ENCODE measurements at places on chromosomes 2 and 18.
A peak's percentile ranks its signal among the peaks of the same experiment; 100 is the strongest.

GRCh38 chr2:113966171-113966570, 76.3 kb downstream of the ACTR3 start:
- no peak for DNase-seq

DNA sequence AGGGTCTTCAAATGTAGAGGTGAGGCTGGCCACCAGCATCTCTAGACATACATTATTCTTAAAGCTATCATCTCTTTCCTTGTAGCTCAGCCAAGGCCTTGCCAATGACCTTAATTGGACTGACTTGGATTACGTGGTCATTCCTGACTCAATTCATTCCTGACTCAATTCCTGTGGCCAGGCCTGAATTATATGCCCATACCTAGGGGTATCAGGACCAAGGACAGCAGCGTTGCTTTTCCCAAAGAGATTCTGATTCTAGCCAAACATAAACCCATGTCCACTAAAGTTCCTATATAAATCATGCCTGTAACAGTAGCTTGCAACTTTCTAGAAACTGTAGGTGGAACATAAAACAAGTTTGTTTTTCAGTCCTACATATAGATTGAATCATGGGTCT, 231.7 kb downstream of the ARL6IP6 start:
- no peak for DNase-seq

- DNase-seq, result no peak
Observed at GRCh38 chr2:228819701-228820100, 451.4 kb downstream of the PID1 start.

DNA sequence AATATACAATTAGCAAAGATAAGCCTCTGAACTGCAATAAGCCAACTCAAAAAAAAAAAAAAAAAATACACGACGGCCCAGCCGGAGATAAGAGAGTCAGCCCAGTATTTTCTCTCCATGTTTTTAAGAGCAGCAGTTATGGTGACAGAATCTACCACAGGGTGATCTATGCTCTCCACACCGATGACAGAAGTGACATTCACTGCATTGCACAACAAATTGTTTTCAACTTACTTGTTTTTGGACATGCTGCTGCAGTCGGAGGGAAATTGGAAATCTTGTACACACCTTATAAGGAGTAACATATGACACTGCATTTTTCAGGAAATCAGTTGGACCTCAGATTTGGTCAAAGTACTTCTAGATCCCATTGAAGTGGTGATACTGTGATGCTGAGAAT, 23.3 kb upstream of the APOB start:
- DNase-seq, result no peak

GRCh38 chr2:169824373-169825333, at the start of gene METTL5:
TSS of gene METTL5 (minus strand) at chr2:169824905. CDS start at chr2:169824597, 308 bp downstream.
- peak; percentile 72 for DNase-seq

DNA sequence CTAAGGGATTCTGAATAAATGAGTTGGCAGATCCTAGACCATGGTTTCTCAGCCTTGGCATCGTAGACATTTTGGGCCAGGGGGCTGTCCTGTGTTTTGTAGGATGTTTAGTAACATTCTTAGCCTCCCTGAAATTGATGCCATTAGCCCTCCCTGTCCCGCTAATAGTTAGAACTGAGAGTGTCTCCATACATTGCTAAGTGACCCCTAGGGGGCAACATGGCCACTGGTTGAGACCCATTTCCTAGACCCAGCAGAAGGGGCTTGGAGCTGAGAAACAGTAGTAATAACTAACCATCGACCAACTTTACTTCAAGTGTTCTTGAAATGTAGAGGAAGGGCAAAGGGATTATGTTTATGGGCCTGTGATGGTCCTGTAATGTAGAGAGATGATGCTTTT, 40.8 kb downstream of the KCMF1 start:
- no peak for DNase-seq

GRCh38 chr18:34965108-34965507, 76.1 kb upstream of the MAPRE2 start:
- DNase-seq, result no peak

DNA sequence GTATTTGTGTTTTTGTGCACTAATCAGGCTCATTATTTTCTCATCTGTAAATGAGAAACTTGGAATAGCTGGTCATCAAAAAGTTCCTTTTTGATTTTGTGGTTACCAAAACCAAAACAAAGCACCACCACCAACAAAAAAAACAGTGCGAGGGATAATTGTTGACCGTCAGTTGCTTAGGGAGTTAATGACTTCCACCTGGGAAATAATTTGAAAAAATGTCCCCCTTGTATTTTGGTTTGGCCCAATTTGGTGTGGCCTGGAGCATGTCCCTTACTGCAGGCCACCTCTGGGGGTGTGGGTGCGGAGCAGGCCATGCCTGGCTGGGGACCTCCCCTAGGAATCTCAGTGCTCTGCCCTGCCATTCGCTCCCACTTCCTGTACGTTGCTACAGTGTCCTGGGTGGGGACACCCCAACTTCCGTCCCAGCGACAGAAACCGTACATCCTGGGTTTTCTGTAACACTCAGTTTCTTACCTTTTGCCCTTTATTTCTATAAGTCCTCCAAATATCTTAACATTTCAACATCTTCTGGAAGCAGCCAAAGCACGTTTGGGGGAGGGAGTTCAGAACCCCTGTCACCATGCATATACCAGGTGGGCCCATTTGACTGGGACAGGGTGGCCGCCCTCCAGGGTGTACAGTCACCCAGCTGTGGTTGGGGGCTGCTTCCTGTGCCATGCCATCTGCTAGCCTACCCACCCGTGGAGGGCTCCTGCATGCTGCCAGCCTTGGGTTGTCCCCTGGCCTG, 31.3 kb downstream of the NCK2 start:
- DNase-seq, result no peak

DNA sequence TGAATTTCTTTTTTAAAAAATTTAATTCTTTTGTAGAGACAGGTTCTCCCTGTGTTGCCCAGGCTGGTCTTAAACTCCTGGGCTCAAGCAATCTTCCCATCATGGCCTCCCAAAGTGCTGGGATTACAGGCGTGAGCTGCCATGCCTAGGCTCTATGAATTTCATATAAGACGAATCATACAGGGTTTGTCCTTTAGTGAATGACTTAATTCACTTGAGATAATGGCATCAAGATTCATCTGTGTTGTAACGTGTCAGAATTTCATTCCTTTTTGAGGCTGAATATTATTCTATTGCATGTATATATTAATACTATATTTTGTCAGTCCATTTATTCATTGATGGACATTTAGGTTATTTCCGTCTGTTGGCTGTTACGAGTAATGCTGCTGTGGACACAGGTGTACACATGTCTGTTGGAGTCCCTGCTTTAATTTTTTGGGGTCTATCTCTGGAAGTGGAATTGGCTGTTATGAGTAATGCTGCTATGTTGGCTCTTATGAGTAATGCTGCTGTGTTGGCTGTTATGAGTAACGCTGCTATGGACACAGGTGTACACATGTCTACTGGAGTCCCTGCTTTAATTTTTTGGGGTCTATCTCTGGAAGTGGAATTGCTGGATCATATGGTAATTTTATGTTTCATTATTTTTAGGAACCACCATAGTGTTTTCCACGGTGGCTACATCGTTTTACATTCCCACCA, 210.6 kb downstream of the CAMKMT start:
- no peak for DNase-seq

DNA sequence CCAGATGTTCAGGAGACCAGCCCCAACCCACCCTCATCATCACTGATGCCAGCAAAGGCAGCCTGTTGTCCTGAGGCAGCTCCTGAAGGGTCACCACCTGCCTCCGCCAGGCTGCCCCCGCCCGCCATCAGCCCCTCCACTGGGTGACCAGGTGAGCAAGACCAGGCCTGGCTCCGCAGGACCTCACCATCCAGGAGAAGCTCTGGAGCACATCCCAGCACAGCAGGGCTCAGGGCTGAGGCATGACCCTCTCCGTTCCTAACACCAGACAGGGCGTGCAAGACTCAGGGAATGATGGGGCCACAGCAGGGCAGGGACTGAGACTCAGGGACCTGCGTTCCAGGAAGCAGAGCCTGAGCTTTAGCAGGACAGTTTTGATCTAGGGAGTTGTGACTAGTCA, 218.8 kb upstream of the RAB6C start:
- no peak for DNase-seq

- no peak for DNase-seq
Observed at GRCh38 chr2:58514252-58514651, 273.1 kb upstream of the FANCL start.

DNA sequence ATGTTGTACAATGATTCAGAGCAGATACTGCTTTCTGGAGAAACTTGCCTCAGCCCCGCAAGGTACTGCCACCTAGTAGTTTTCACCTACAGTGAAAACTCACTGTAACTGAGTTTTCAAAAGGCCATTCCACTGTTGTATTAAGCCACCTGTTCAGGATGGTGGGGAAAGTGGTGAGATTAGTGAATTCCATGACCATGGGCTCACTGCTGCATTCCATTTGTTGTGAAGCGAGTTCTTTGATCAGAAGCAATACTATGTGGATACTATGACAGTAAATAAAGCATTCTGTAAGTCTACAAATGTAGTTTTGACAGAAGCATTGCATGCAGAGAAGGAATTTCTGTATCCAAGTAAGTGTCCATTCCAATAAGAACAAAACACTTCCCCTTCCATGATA, 113.6 kb downstream of the LAMA3 start:
- DNase-seq, result no peak

- DNase-seq, result no peak
Observed at GRCh38 chr2:179532863-179533278, 268.2 kb upstream of the SESTD1 start.

DNA sequence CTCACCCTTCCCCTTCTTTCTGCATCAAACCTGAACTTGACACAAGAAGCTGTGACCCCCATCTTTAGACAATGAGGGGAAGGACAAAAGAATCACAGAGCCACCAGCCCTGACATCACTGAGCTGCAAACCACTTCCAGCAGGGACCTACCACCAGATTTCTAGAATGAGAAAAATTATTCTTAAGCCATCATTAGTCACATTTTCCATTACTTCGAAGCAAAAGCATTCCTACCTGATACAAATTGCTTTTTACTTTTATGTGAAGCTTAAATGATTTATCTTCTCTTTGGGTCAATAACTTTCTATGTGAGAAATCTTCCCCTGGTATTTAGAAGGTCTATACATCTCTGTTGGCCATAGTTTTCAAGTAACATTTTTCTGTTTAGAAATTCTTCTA, 134.8 kb downstream of the TCF4 start:
- no peak for DNase-seq

GRCh38 chr2:210899131-210899530, 342.7 kb downstream of the CPS1 start:
- DNase-seq, result no peak

GRCh38 chr2:3450385-3451010, 68.8 kb downstream of the ADI1 start:
- no peak for DNase-seq

DNA sequence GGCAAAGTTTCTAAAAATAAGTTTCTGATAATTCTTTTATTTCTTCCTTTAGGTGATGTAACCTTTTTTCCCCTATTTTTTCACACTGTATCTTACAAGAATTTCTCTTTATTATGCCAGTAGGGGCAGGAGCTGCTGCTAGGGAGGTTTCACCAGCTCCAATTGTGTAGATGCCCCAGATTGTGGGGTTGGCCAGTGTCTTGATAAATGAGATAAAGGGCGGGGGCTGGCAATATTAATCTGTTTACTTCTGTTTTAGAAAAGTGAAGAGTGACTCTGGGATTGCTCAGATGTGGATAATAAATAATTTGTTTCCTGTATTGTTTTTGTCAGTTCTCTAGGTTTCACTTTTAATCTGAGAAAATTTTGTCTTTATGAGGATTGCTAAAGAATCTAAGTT, 190.4 kb downstream of the MC4R start:
- no peak for DNase-seq

DNA sequence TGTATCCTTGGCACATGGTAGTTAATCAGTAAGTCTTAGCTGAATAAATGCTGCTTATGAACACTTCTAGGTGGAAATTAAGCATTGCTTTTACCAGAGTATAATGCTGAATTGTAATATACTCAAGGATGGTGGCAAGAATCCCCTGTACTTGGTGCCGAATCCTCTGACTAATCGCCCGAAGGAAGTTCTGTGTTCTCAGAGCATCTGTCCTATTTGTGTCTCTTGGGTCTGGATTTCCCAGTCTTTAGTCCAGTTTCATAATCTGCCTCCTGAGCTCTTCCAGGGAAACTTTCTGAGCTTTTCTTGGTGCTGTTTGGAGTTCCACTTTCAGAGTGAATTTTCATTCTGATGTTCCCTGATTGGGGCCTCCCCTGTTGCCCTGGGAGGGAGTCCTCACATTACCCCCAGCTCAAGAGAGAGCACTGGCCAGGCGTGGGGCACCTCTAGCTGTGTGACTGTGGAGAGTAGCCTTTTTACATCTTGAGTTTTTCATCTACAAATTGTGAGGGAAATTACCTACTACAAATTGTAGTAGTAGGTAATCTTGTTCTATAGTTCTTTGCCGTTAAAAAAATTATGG, 144.9 kb downstream of the LTBP1 start:
- DNase-seq, result no peak

- no peak for DNase-seq
Observed at GRCh38 chr18:3610813-3611212, 160.8 kb downstream of the TGIF1 start.

GRCh38 chr2:140843186-140843585, 1287.6 kb downstream of the LRP1B start:
- no peak for DNase-seq

- no peak for DNase-seq
Observed at GRCh38 chr2:105490204-105490603, 91.4 kb upstream of the FHL2 start.

- no peak for DNase-seq
Observed at GRCh38 chr2:217220228-217221013, 360.6 kb upstream of the TNP1 start.

- DNase-seq, result no peak
Observed at GRCh38 chr2:188333751-188334524, 42.3 kb downstream of the GULP1 start.

DNA sequence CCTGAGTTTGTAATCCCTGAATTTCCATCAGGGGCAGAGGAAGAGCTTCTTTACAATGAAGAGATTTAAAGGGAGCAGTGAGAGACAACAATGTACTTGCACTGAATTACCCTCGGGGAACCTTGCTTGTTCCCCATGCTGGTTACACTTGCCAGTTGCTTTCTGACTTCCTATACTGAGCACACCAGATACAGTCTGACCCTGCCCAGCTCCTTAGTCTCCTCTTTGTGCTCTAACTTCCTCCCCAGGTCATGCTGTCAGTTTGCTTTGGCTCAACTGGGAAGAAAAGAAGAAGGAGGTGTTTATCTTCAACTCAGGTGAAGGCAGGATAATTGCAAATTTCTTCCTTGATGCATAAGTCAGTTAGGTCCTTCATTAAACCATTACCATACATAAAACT, 658.4 kb downstream of the NYAP2 start:
- no peak for DNase-seq

Measured in activated effector memory CD4-positive, alpha-beta T cell treated with Interleukin-2 at 50 U/mL for 16 hours (primary cell).